ENCODE measurements at places on chromosomes 6 and 20.

DNA sequence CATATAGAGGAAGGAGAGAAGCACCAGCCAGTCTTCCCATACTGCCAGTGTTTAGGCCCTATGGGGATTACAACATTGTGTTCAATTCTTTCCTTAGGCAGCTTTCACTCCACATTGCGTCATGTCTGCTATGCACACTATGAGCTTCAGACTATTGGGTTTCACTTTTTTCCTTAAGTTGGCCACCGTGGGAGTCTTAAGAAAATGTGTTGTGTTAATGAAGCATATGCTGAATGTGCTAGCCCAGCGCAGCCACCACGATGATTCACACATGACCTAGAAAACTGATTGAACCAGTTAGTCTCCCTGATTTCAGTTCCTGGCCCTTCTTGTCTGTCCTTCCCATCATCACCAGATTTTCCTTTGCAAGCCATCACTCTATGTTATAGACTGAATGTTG is 21.5 kb downstream of the TUBB2B start:
- DNase-seq = no peak

DNA sequence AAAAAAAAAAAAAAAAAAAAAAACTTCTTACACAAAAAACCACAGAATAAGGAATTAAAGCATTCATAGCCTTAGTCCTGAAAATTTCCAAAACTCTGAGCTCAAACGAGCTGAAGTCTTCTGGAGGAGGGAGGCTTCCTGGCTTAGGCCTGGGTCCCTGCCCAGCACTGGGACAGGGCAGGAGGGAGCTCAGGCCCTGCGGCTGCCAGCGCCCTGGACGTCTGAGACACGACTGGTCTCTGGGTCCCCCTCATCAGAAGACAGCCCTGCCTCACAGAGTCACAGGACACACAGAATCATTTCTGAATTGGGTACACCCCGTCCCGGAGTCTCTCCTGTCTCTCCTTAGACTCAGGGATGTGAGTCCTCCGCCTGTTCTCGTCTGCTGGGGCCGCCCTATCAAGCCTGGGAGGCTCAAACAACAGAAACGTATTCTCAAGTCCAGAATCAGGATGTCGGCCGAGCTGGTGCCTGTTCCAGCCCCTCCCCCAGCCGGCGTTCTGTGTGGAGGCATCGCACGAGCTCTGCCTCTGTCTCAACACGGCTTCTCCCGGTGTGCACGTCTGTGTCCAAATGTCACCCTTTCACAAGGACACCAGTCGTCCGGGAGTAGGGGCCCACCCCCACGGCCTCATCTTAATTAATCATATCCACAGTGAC is 39.4 kb downstream of the ZBTB46 start:
- peak; percentile 45 for DNase-seq

DNA sequence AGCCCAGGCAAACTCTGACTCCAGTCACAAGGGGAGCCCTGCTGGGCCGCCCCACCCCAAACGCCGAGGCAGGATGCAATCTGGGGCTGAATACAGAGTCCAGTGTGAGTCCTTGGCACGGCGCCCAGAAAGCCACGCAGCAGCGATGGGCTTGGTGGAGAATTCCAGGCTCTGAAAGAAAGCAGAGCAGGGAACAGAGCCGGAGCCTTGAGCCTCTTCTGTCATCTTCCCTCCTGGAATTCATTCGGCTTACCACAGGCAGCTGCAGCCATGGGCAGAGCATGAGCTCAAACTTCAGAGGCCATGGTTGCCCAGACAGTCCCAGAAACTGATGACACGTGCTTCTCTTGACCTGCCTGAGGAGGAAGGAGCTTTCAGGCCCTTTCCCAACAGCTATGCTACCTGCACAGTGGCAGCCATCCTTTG is 441.1 kb upstream of the JARID2 start:
- peak; percentile 55 for DNase-seq

GRCh38 chr6:169779092-169779815 is 27.8 kb downstream of the ERMARD start:
- no peak for DNase-seq

GRCh38 chr6:37738216-37738615 is 40.5 kb upstream of the MDGA1 start:
- DNase-seq = no peak

- no peak for DNase-seq
Observed at GRCh38 chr20:31821427-31821826, 2.3 kb downstream of the MYLK2 start.

- DNase-seq = no peak
Observed at GRCh38 chr6:13044390-13044789, 283.9 kb downstream of the TBC1D7 start.

- peak; percentile 83 for DNase-seq
Observed at GRCh38 chr6:170233286-170234205, 57.3 kb downstream of the DLL1 start.

- no peak for DNase-seq
Observed at GRCh38 chr6:37524970-37525318, 25.3 kb upstream of the CCDC167 start.

DNA sequence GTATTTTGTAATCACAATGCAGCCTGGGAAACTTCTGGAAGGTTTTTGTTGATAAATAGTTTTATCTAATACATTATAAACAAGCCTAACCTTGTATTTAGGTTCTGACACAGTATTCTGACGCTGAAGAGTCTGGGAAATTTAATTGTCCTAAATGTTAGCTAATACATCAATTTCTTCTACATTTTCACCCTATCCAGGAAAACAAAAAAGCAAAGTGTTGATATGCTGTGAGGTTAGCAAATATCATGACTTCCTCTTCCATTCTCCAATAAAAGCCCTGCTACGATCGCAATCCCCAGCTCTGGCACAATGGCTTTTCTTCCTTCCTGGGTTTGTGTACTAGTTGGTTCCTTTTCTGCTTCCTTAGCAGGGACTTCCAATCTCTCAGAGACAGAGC is at the start of gene C6orf58:
Gene C6orf58 (plus strand): TSS at position 301 of the 400 bp plus-strand sequence. CDS start 12 bp downstream, at position 313.
- DNase-seq = no peak

- no peak for DNase-seq
Observed at GRCh38 chr20:47038566-47039560, 144.2 kb downstream of the EYA2 start.

DNA sequence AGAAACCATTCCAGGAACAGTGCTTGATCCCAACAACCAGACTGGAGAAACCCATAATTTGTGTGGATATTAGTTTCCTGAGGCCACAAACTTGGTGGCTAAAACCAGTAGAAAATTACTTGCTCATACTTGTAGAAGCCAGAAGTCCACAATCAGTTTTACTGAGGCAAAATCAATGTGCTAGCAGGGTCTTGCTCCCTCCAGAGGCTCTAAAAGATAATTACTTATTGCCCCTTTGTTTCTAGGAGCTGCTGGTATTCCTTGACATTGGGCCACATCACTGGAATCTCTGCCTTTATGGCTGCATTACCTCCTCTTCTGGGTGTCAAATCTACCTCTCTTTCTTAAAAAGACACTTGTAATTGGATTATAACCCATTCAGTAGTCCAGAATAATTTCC is 142.2 kb upstream of the SAMD5 start:
- no peak for DNase-seq

DNA sequence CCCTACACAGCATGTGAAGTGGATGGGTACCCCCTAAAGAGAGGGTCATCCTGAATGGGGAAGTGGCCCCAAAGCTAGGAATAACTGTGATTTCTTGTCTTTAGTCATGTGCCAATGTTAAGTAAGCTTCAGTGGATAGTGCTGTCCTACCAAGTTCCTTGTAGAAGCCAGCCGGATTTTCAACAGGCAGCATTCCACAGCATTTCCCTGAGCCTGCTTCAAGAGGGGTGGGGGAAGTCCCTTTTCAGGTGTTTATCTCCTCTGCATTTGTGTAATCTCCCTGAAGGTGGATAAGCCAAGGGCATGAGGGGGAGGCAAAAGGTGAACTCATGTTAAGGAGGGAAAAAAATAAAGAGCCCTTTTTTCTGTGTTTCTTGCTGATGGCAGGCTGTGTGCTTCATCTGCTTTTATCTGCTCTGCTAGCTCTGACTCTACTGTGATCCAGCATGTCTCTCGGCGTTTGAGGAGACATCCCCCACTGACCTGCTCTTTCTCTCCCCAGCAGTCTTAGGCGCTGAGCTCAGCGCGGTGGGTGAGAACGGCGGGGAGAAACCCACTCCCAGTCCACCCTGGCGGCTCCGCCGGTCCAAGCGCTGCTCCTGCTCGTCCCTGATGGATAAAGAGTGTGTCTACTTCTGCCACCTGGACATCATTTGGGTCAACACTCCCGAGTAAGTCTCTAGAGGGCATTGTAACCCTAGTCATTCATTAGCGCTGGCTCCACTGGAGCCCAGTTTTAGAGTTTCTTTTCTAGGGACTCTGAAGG is 1.9 kb downstream of the EDN1 start:
- no peak for DNase-seq

DNA sequence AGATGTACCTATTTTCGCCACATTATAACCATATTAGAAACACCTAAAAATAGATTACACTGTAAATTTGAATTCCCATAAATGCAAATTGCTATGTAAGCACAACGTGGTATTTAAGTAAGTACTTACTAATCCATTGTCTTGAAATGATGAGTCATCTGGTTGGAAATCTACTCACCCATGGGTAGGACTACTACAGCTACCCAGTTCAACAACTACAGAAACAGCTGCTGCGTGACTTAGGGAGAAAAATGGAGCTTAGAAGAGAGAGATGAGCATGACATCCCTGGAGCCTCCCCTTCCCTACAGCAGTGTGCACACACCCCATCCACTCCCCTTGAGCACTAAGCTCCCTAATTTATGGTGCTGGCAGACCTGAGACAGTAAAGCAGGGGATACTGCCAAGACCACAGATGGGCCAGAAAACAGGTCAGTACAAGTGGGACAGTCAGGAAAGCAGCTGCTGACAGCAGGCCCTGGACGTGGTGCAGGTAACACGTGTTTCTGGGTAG is 26.9 kb downstream of the RRAGD start:
- peak; percentile 87 for DNase-seq

DNA sequence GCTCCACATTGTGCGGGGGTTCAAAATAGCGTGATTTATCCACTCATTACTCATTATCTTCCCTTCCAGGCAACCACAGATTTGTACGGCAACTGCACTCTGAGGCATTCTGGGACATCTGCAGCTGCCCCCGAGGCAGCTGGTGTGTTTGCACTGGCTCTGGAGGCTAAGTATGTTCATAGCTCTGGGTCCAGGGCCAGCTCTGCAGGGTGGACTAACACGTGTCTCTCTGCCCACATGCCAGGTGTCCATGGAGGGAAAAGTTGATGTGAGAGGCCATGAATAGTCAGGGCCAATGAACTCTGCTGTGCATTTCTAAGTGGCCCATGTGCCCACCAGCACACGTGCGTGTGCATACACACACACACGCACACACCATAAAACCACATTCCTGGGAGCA is 74.9 kb downstream of the BFSP1 start:
- no peak for DNase-seq

DNA sequence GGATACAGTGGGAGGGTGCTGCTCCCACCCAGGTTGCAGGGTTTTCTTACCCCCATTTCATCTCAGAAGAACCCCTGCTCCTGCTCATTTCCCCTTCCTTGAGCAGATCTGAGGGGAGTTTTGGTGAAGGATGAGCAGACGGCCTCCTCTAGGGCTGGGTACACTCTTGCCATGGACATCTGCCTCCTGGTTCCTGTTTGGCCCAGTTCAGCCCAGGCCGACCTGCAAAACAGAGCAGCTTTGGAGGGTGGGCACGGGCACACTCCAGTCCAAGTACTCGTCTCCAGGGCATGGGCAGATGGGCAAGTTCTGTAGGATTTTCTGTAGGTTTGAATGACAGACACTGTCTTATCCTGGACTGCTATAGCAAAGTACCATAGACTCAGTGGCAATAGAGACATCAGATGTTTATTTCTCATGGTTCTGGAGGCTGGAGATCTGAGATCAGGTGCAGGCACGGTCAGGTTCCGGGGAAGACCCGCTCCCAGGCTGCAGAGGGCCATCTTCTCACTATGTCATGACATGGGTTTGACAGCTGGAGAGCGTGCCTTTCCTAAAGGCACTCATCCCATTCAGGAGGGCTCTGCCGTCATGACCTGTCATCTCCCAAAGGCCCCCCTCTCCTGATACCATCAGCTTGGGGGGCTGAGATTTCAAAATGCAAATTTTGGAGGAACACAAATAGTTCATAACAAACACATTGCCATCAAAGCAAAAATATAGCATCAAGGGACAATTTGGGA is 6.2 kb downstream of the NPBWR2 start:
- DNase-seq = no peak

DNA sequence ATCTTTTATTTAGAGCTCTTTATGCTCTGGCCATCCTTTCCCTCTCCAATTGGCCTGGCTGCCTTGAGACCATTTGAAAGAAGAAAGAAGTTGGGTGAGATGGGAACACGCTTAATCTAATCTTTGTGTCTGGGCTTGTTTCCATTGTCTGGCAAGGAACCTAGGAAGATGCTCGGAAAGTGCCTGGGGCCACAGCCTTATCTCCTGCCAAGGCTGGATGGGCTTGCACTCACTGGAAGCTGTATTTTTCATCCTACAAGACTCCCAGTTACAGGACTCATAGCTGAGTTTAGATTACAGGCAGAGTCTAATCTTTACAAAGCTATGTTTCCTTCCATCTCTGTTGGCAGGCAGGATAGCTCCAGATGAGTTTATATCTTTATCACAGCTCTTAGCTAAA is 33.1 kb upstream of the CDYL start:
- no peak for DNase-seq

GRCh38 chr20:56566621-56567020 is 33.6 kb downstream of the FAM209B start:
- DNase-seq = no peak

- no peak for DNase-seq
Observed at GRCh38 chr20:29873946-29874345, 1383.5 kb upstream of the DEFB115 start.

DNA sequence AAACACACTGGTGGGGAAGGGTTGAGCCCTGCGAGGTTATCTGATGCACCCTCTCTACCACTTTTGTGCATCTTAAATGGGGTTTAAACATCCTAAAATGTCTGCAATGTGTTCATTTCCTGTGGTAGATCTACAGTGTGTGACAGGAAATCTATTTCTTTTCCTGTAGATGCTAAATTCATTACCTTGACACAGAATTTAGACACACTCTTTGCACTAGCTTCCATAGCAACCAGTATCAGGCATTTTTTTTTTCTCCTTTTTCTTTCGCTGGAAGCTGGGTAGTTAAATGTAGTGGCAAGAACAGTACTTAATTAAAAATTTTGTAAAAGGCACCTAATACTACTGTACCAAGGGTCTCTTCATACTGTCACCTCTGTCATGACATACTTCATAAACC is 141.1 kb downstream of the RFPL4B start:
- no peak for DNase-seq

DNA sequence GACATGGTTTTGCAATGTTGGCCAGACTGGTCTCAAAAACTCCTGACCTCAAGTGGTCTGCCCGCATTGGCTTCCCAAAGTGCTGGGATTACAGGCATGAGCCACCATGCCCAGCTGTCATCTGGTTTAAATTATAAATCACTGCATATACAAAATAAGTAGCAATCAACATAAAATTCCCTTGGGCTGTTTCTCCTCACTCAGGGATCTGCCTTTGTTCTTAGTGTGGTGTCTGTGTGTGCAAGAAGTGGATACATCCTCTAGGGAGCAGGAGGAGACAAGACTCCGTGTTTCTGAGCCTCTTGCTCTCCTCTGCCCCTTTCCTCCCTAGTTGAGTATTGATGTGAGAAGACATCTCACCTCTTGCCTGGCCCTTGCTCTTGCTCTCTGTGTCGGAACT is 65.2 kb upstream of the ADGRF4 start:
- DNase-seq = peak; percentile 17

All from cerebellum (tissue), 4 donors.